ENCODE measurements at places on chromosomes 3 and 15. TPM values are rescaled to one million over a fixed set of nuclear protein-coding genes. Genes with fewer than 3 reads are reported as not detected.

DNA sequence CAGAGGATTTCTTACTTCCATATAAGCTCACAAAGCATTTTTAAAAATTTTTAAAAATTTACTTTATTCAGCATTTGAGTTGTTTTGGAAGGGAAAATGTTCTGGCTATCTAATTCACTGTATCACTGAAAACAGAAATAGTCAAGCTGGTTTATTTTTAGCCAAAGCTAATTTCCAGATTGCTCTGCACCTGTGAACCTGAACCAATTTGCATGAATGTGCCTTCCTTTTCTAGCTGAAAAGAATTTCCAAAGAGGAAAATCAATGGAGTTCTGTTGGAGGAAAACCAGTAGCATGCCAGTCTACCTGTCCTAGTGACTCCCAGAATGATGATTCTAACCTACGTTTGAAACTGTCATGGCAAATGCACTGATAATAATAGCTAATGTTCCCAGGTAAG, 134.2 kb upstream of the LIPC start:
- H3K27me3 ChIP-seq: no peaks in the 10 kb centered on the region
- no peak overlapping the region for H3K27ac ChIP-seq
- no peaks in the 10 kb centered on the region for H3K36me3 ChIP-seq
- no peaks in the 10 kb centered on the region for H3K4me1 ChIP-seq
- no peak overlapping the region for H3K4me3 ChIP-seq

DNA sequence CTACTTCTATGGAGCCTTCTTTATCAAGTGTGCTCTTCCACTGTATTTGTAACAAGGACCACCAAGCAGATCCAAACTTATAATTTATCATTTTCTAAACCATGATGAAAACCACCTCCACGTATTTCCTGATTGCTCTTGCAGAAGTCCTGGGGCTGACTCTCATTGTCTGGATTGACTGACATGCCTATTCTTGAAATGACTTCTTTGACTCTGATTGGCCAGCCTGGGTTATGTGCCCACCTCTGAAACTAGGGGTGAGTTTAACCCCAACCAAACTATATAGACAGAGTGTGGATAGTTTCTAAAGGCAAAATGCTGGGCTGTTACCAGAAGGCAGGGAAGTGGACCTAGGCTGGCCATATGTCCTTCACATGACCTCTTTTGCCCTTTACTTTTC, 12.7 kb downstream of the TMPRSS7 start:
- H3K27ac ChIP-seq: no peak overlapping the region
- no peaks in the 10 kb centered on the region for H3K27me3 ChIP-seq
- no peaks in the 10 kb centered on the region for H3K4me1 ChIP-seq
- H3K36me3 ChIP-seq: no peaks in the 10 kb centered on the region
- no peak for DNase-seq

DNA sequence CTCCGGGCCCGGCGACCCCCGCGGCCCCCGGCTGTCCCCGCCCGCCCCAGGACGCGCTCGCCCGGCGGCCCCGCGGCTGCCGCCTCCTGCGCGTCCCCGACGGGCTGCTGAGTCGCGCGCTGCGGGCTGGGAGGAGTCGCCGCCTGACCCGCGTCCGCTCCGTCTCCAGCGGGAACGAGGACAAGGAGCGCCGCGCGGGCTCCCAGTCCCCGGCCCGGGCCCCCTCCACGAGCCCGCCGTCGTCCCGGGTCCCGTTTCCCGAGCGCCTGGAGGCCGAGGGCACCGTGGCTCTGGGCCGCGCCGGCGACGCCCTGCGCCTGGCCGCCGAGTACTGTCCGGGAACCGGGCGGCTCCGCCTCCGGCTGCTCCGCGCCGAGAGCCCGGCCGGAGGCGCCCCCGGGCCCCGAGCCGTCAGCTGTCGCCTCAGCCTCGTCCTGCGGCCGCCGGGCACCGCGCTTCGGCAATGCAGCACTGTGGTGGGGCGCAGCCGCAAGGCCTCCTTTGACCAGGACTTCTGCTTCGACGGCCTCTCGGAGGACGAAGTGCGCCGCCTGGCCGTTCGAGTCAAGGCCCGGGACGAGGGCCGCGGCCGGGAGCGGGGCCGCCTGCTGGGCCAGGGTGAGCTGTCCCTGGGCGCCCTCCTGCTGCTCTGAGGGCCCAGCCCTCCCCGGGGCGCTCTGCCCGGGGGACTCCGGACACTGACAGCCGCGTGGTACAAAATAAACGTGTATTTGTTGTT, 1.5 kb downstream of the C2CD4A start:
- H3K4me3 ChIP-seq: peak overlapping the region; percentile 62
- peaks cover 7% of the 10 kb centered on the region for H3K4me1 ChIP-seq
- peak overlapping the region; percentile 61 for H3K27ac ChIP-seq
- no peaks in the 10 kb centered on the region for H3K36me3 ChIP-seq

- no peak overlapping the region for H3K4me3 ChIP-seq
- peaks cover 3% of the 10 kb centered on the region for H3K4me1 ChIP-seq
- no peaks in the 10 kb centered on the region for H3K36me3 ChIP-seq
Observed at GRCh38 chr3:37967260-37967881, 23.2 kb upstream of the VILL start.

DNA sequence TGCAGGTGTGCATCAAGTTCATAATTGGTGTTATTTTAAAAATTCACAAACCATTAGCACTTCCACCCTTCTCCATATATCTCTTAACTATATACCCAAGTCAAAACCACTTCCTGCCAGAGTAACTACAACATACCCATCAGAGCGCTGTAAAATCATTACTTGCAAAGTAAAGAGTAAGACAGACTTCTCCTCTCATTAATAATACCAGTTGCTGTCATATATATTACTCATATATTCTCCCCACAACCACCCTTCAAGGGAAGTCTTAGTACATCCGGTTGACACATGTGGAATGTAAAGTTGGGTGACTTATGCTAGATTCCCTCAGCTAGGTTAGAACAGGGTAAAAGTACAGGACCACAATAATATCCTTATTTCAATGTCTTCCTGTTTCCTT, 5.6 kb downstream of the TERC start:
- no peaks in the 10 kb centered on the region for H3K36me3 ChIP-seq
- H3K4me1 ChIP-seq: no peaks in the 10 kb centered on the region
- H3K27ac ChIP-seq: no peak overlapping the region

- no peaks in the 10 kb centered on the region for H3K27me3 ChIP-seq
- DNase-seq: no peak
Observed at GRCh38 chr15:63045879-63046278, 3.3 kb downstream of the TPM1 start.

The PRR20G gene
- not detected for total RNA-seq

The ANKUB1 gene
- total RNA-seq: not detected

The ZNF80 gene
- total RNA-seq: not detected

All from colonic mucosa (tissue), 4 donors.